ENCODE measurements at places on chromosomes 7 and 10.

DNA sequence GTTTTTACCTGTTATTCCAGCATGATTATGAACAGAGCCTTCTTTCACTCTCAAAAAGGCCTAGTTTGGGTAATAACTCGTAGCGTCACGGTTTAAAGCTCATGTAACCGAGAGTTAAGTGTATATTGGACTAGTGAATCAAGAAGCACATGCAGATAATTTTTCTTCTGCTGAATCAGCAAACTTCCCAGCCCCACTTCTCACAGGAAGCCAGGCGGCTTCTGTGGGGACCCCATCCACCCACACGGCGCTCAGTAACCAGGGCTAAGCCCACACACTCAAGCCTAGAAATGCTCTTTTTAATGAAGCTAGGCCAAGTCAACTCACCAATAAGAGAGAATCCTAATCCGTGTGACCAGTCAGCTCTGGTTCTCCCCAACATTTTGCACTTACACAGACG is 191.2 kb upstream of the MGMT start:
- no peak for DNase-seq

DNA sequence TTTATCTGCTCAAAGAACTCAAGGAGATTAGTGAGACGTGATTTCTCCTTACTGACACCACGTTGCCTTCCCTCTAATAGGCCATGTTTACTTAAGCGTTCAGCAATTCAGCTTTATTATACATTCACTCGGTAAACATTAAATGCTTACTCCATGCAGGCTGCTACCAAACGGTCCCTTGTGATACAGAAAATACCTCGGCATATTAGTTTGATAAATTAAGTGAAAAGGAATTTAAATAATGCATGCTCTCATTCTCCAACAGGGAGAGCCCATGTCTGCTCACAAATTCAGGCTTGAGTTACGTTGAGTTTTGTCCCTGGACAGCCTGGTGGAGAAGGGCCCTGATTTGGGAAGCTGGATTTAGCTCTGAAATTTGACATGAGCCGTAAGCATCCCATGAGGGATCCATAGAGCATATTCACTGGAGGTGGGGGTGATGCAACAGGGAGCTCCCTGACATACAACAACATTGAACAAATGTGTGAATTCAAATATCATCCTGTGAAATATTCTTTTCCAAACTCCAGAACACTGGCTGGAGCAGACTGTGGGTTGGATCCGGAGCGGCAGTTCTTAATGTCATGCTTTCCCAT is 86.3 kb downstream of the TBXAS1 start:
- DNase-seq, result peak; percentile 43

GRCh38 chr7:55962014-55962413 is 2.4 kb upstream of the NIPSNAP2 start:
- no peak for DNase-seq

DNA sequence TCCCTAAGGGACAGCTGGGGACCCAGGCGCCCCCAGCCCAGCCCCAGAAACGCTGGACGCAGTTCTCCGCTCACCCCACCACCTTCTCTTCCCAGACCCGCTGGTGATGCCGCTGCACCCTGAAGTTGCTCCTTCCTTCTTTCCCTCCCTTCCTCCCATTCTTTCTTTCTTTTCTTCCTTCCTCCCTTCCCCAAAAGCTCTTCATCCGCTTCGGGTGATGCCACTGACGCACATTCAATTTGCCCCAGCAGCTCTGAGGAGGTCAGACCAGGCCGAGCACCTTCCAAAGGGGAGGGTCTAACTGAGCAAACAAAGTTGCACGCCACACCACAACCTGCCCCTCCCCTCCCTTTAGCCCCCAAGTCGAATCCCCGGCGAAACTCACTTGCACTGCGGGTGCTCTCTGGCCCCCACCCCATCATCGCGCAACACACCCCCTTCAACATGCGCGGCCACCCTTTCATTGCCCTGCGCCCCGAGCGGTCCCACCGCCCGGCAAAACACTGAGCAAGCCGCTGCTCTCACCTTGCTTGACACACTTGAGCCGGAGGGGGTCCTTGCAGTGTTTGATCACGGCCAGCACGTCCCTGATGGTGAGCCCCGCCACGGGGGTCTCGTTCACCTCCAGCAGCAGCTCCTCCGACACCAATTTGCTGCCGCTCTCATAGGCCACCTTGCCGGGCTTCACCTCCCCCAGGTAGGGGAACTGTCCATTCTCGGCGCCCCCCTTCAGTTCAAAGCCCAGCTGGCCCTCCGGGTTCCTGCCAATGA is 787 bp downstream of the MAGI2 start:
- no peak for DNase-seq

DNA sequence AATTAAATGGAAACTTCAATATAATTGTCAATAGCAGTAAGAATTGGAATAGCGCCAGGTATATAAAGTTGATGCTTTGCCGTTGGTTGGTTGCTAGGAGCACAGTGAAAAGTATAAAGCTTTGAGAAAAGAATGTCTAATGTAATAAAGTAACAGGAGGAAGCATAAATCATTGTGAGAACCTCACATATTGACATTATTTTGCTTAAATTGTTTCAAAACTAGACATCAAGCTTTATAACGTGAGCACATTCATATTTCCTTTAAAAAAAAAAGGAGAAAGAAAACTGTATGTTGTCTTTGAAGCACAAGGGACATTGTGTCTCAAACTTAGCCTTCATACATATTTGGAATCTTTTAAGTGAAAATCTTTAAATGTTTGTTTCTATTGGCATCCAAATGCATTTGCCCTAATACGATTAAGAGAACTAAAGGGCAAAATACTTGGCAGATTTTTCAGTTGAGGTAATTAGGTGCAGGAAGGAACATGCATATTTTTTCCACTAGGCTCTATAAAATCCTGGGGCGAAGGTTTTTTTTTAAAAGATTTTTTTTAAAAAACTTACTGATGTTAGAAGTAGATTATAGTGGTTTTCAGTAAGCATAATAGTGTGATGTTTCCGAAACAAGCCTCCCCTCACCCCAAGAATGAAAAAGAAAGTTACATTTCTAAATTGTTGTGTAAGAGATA is 92.4 kb downstream of the ARID5B start:
- DNase-seq, result peak; percentile 64

- DNase-seq, result no peak
Measured at GRCh38 chr7:74290981-74291441, 1.8 kb downstream of the CLIP2 start.

- DNase-seq, result no peak
Measured at GRCh38 chr10:89240519-89240918, 11.1 kb downstream of the LIPA start.

- no peak for DNase-seq
Measured at GRCh38 chr7:97512441-97513207, 219.3 kb upstream of the TAC1 start.

GRCh38 chr7:135263321-135263970 is 29.8 kb downstream of the STRA8 start:
- DNase-seq, result no peak

GRCh38 chr10:3053155-3053554 is 14.2 kb upstream of the PFKP start:
- no peak for DNase-seq

Data from fibroblast of the conjunctiva (primary cell).